ENCODE measurements at places on chromosomes 5 and 9.

DNA sequence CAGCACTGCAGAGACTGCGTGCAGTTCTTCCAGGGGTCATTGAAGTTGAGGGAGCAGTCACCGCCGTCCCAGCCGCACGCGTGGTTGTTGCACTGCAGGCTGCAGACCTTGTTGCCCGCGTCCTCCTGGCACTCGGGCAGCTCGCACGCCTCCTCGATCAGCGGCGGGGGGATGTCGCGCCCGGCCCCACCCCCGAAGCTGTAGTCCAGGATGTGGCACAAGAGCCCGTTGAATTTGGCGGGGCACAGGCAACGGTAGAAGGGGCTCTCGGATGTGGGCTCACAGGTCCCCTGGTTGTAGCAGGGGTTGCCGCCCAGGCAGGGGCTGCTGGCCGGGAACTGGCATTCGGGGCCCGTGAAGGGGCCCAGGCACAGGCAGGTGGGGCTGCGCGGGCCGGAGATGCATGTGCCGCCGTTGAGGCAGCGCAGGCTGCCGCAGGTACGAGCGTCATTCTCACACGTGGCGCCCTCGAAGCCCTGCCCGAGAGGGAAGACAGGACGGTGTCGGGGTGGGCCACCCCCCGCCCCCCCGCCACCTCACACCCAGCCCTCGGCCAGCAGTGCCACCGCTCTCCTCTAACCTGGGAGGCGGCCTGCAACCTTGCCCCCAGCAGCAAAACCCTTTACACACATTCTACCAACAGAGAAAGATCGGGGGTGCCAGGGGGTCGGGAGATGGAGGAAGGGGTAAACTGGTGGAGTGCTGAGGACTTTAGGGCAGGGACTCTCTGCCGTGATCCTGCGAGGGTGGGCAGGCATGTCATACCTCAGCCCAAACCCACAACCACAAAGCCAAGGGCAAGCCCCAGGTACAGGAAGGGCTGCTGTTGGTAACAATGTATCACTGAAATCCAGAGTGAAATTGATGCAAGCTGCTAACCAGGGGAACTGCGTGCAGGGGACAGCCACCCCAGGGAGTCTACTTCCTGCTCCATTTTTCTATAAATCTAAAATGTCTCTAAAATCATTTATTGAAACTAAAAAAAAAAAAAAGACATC is 22.9 kb upstream of the SEC16A start:
- no peak for DNase-seq

- peak; percentile 76 for DNase-seq
Observed at GRCh38 chr5:134524826-134525682, at the start of gene JADE2. Gene JADE2 (plus strand): TSS chr5:134525670. CDS start chr5:134535858, 10,188 bp downstream.

DNA sequence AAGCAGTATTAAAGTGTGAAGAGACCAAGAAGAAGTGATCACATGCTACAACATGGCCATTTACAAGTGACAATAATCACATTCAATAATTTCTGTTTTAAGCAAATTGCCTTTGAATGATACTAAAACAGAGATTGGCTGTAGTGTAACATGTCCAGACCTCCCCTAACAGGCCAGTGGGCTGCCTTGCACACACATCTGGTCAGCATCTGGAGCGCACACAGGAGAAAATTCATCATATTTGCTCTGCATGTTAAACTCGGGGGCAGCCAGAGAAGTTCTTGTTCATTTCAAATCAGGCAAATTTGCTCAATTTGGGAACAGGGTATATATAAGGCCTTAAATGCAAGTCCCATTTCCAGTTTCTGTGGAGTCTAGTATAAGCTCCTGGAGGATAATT is 111.1 kb upstream of the FBXL7 start:
- no peak for DNase-seq

GRCh38 chr9:1267141-1267570 is 217.0 kb downstream of the DMRT2 start:
- DNase-seq = no peak

GRCh38 chr5:5384660-5385330 is 37.7 kb upstream of the ICE1 start:
- no peak for DNase-seq

DNA sequence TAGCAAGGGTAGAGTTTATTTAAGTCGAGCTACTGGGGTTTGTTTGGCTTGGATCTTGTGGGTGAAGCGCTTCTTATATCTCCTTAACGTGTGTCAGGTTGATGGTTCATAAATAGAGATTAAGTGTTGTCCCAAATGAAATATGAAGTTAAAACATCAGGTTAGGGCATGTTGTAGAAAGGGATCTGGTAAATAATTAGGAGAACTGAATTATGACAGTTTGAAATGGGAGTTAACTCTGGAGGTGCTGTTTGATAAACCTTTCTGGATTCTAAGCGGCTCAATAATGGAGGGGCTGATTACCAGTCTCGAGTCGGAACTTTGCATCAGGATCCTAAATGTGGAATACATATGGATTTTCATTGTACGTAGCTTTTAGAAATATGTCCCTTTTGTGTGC is 717.0 kb upstream of the WWC1 start:
- DNase-seq = no peak

- DNase-seq = no peak
Observed at GRCh38 chr9:131887680-131888079, 147.8 kb upstream of the RAPGEF1 start.

DNA sequence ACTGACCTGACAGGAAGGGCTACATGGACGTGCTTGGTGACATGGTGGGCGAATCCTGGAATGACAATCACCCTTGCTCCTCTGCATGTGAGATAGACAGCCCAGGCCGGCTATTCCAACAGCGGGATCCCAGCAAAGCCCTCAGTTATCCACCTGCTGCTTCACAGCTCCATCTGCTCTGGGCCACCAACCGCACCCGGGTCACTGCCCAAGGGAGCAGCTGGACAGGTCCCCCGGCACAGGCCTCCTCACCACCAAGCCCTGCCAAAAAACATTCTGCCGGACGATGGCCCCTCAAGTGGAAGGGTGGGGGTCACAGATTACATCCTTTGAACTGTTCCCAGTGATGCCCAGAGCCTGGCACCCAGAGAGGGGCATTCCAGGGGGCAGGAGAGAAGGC is 39.6 kb downstream of the STK10 start:
- DNase-seq = no peak

DNA sequence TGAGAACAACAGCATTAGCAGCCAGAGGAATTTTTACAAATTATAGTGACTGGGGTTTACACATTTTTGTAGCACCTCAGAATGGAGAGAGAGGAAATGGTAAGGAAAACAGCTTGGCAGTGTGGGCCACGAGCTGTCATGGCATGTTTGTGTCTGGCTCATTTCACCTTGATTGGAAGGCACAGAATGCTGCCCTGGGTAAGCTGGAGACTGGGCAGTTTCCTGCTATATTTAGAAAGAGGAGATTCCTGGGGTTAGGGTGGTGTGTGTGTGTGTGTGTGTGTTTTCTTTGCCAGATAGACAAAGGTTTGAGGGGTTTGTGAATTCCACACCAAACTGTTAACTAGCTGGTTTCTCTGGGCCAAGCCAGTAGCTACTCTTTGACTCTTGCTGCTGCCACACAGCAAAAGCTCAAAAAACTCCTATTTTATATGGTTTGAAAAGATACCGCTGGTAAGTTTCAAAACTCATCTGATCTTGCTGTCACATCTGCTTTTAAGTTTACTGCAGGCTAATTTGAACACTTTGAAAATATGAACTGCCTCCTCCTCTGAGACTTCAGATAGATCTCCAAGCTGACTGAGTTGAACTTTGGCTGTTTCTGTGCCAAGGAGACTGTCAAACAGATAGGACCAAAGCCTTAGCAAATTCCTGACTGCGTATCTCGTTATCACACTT is 9.1 kb downstream of the ARHGAP26 start:
- no peak for DNase-seq

All from right forelimb (tissue), 1 donor.